Liver (tissue), 10 donors: ENCODE measurements at places on chromosomes 2 and 18.

DNA sequence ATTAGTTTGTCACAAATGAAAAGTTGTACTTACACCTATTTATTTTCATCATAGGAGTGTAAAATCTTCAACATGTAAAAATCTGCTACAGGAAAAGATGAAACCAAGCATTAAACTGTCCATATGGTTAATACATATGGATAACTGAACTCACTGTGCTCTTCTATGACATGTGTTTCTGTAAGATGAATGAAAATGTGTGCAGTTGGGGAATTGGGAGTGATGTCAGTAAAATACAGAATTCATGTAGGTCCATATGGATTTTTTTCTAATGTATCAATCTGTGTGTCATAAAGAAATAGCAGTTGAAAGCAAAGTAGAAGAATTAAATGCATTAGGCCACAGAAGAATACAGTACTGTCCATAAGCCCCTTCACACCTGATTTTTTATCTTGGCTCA, 178.4 kb upstream of the COL3A1 start:
- no peak for DNase-seq

GRCh38 chr2:184270660-184271059, 327.7 kb upstream of the ZNF804A start:
- DNase-seq: no peak

DNA sequence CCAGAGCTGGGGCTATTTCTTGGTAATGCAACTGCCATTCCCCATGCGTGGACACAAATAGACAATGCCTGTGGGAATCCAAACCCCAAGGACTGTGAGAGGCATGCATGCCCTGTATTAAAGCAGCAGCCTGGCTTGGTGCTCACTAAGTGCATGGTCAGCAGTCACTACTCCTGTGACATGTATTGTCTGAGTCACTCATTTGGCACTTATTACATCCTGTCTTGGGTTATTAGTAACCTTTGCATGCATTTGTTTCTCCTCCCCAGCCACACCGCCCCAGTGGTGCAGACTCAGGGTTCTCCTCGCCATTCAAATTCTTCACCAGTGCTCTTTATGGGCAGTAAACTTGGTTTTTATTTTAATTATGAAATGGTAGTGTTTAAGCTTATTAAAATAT, 30.2 kb downstream of the PRKCE start:
- DNase-seq: no peak

GRCh38 chr2:97654791-97655190, 8.9 kb downstream of the COX5B start:
- no peak for DNase-seq

GRCh38 chr2:127219171-127220070, 678 bp downstream of the CYP27C1 start:
- no peak for DNase-seq

GRCh38 chr18:77006305-77007175, 126.0 kb downstream of the MBP start:
- DNase-seq: no peak

DNA sequence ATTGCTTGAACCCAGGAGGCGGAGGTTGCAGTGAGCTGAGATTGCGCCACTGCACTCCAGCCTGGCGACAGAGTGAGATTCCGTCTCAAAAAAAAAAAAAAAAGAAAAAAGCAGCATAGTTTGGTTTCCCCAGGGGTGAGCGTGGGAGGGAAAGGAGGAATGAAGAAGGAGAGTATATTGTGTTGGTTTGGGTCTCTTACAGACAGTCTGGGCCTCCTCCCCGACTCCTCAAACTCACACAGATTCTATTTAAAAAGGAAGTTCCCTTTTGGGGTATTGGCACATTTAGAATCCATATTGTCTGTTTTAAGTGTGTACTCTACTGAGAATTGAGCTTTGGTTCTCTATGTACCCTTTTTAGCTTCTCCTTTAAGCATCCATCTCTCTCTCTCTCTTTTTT, 27.4 kb upstream of the SLC20A1 start:
- no peak for DNase-seq

DNA sequence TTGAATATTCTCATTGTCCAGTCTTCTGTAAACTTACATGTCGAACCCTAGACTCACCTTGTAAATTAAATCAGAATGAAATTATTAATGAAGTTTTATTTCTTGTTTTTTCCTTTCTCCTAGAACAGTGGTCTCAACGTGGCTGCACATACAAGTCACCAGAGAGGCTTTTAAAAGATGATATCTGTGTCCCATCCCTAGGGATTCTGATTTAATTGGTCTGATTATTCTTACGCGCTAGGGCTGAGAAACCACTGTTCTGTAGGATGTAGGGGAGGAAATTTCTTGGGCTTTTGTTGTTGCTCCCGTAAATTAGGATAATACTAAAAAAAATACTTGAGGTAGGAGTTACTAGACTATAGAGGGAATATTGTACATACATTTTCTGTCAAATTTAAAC, 32.1 kb downstream of the PPM1B start:
- DNase-seq: no peak

GRCh38 chr2:226273440-226273839, 526.2 kb downstream of the IRS1 start:
- DNase-seq: no peak

DNA sequence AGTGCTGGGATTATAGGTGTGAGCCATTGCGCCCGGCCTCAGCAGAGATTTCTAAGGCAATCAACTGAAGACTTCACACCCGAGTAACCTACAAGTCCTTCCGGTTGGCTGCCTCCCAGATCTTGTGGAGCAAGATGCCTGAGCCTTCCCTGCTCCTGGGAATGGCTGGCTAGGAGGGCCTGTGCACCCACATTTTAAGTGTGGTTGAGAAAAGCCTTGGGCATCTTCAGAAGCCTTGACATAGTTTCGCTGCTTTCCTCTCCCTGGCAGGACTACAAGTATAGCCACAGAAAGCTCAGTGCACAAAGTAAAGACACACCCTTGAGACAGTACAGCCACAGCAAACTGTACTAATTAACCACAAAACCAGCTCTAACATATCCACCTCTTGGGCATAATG, 35.2 kb downstream of the E2F6 start:
- DNase-seq: no peak

GRCh38 chr2:208134928-208135586, 5.4 kb upstream of the CRYGC start:
- no peak for DNase-seq

DNA sequence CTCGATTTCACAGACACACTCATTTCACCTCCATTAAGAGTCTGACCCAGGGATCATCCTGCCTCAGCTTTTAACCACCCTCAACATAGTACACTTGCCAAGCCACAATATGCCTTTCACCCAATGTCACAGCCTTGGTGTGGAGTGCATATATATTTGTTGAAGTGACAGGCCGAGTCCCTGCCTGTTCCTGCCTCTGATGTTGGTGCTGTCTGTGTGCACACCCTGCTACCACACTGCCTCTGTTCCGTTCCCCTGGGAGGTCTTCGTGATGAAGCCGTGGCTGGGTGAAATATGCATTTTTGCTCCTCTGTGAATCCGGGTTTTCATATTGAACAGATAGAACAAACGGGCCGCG, 90.3 kb downstream of the RNF144A start:
- no peak for DNase-seq

DNA sequence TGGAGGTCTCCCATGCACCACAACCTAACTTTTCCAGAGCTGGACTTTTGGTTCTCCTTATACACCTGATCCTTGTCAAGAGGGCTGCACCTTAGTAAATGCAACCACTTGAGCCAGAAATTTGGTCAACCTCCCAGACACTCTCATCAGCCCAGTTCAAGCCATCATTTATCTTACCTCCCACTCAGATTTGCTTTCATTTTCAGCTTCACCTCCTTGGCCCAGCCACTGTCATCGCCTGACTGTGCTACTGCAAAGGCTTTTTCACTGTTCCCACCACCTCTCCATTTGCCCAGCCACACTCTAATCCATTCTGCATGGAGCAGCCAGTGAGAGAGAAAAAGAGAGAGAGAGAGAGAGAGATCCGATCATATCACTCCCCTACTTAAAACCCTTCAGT, 112.4 kb upstream of the DDX18 start:
- DNase-seq: no peak

- DNase-seq: no peak
Observed at GRCh38 chr2:183678908-183679307, 554.7 kb downstream of the NUP35 start.

GRCh38 chr2:219002395-219003266, 9.4 kb upstream of the CRYBA2 start:
- peak; percentile 67 for DNase-seq

GRCh38 chr2:2850859-2851258, 519.8 kb upstream of the MYT1L start:
- no peak for DNase-seq

GRCh38 chr2:3626812-3627499, 31.0 kb upstream of the ALLC start:
- no peak for DNase-seq

- DNase-seq: no peak
Observed at GRCh38 chr2:33042265-33042664, 95.5 kb downstream of the LTBP1 start.

- no peak for DNase-seq
Observed at GRCh38 chr2:201233812-201234662, 26.3 kb upstream of the CASP8 start.

DNA sequence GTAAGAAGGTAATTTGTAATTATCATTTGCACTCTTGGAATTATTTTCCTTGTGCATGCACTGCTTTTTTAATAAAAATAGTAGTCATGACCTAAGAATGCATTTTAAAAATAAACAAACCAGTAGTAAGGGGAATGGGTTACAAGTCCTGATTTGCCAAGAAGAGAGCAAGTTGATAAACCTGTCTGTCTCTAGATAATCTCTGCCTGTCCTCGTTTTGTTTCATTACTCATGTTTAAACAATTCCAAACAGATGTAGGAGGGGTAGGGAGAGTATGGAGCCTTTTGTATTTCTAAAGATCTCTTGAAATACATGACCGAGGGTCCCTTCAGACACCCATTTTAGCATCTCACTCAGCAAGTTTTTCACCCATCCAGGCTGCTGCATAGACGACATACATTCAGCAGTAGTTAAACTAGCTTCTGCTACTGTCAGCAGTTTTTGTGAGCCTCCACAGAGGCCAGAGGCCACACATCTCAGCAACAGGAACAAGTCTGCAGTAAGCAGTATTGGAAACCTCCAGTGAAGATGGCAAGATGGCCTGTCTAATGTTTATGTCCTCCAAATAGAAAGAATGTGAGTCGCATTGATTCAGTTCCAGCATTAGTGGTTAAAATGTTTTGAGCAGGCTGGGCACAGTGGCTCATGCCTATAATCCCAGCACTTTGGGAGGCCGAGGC, 2.3 kb upstream of the EXOC6B start:
- no peak for DNase-seq

GRCh38 chr2:618422-618990, 58.7 kb downstream of the TMEM18 start:
- DNase-seq: no peak

GRCh38 chr2:31319406-31320175, 85.6 kb downstream of the EHD3 start:
- DNase-seq: no peak

DNA sequence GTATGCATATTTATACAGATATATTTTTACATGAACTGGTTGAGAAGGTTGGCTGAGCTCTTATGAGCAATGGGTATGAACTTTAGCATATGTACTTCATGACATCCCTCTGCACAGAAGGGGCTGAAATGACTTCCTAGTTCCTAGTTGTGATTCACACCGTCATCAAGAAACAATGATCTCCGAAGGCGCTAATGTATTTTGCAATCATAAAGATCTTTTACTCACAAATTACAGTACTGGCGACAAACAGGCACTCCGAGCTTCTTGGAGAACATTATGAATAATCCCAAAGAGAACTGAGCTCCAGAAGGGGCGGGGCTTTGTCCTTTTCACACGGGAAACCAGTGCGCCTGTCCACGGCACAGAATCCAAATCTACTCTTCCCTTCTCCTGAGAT, 18.1 kb downstream of the BCL2 start:
- DNase-seq: no peak

DNA sequence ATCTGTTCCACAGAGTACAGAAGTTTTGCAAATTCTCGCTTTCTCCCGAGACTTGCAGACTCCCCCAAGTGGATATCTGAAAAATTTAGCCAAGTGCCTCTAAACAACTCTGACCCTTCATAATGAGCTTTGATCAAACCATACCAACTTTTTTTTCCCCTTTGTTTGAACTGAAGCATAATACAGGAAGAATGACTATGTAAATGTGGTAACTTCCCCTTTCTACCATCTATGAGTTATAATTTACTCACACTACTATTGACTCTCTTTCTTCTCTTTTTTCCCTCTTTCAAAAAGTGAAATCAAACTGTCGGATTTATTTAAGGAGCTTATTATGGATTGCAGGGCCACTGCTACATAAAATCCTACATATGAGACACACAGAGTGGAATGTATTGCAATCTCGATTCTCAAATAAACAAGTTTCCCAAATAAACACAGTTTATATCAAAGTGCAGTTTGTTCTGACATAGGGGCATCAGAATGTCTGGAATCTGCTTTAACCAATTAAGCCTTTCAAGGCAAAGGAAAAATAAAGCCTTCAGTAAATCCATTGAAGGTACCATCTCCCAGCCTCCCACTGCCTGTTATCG, 1.4 kb upstream of the ZNF804A start:
- no peak for DNase-seq

GRCh38 chr2:9782197-9782719, 61.0 kb upstream of the TAF1B start:
- no peak for DNase-seq

DNA sequence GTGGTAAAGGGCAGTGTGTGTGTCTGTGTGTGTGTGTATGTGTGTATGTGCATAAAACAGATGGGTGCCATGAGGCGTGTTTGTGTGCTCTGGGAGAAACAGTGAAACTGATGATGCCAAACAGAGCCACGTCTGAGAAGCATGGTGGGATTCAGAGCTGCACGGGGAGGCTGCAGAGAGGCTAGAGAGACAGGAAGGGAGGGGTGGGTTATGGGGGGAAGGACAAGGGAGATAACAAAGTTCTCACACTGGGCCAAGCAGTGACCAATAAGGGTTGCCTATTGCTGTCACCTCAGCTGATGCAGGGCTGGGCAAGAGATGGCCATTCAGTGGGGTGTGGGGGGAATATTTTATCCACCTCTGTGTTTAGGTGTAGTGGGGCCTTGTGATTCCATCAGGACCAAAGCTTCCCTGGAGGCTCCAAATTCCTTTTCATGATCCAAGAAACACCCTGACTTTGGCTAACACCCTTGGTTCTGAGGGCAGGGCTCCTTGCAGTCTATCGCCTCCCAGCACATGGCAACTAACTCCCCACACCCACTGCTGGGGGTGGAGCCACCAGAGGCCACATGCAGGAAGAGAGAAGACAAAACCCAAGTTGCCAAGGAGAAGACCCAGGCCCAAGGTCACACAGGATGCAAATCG, 54.2 kb upstream of the POMC start:
- peak; percentile 87 for DNase-seq

- no peak for DNase-seq
Observed at GRCh38 chr2:99085421-99085820, 56.1 kb upstream of the C2orf15 start.

DNA sequence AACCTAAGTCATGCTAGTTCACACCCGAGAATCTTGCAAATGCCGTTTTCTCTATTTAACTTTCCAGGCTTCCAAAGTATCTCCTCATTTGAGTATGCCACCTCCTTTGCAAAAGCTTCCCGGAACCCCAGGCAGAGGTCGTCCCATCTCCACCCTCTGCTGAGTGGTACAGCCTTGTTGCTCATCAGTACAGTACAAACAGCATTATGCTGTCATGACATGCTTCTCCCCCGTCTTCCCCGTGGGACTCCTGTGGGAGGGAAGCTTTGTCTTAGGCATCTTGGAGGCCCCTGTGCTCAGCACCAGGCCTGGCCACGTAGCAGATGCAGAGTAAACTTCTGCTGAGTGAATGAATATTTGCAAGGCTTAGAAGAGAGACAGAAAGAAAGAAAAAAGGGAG, 102.7 kb downstream of the CDCA7 start:
- no peak for DNase-seq
